Left kidney (tissue), 8 donors: ENCODE measurements at places on chromosomes 5 and 9. TPM values are rescaled to one million over a fixed set of nuclear protein-coding genes. Genes with fewer than 3 reads are reported as not detected.

The LECT2 gene
- polyA plus RNA-seq: 5.2 TPM

The PCDH12 gene
- polyA plus RNA-seq: 15.7 TPM

The AQP7 gene
- 24.4 TPM for polyA plus RNA-seq

The PCDHB2 gene
- polyA plus RNA-seq: 6.6 TPM

The GIN1 gene
- 14.3 TPM for polyA plus RNA-seq

- DNase-seq: no peak
Measured at GRCh38 chr5:174139623-174140022, 94.1 kb downstream of the NSG2 start.

DNA sequence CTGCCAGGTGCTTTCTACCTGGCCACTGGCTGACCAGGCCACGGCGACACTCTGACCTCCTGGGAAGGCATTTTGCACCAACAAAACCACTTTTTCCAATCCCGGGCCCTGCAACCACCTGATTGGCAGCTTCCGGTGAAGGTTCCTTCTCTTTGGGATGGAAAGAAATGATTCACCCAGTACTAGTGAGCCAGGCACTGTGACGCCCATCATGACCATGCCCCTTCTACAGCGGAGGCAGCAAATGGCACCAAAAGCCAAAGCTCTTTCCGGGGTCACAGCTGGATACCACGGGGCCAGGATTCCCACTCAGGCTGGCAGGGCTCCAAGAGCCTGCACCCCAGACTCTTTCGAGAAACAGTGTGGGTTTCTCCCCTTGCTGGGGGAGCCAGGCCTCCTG is 4.7 kb downstream of the NOTCH1 start:
- DNase-seq: no peak

GRCh38 chr5:166188501-166189325 is 2102.7 kb upstream of the WWC1 start:
- no peak for DNase-seq

- DNase-seq: no peak
Measured at GRCh38 chr5:67206929-67207328, 10.3 kb upstream of the CD180 start.

DNA sequence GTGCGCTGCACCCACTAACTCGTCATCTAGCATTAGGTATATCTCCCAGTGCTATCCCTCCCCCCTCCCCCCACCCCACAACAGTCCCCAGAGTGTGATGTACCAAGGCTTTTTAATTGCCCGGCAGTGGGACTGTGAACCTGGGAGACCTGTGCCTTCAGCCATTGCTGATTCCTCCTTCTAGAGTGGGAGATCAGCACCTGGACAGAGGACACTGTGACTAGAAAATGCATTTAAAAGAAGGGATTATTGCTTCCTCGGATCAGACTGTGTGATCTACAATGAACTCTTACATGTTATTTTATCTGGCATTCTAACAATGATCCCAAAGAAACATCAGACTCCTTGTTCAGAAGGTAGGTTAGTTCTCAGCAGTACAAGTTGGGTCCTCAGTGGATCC is 25.9 kb downstream of the CTSL start:
- no peak for DNase-seq

DNA sequence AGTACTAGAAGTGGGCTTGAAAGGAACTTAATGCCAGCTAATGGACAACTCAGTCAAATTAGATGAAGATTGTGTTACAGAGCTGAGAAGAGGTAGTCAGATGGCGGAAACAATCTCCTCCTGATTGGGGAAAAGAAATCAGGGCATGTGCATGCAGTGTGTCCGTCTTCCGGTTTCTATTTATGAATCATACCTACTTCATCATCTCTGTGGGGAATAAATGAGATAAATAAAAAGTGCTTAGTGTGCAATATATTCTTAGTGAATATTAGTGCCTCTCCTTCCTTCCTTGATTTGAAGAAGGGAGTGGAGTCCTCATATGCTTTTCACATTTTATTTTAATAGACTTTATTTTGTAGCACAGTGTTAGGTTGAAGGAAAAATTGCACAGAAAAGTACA is 108.7 kb upstream of the NFIL3 start:
- no peak for DNase-seq

DNA sequence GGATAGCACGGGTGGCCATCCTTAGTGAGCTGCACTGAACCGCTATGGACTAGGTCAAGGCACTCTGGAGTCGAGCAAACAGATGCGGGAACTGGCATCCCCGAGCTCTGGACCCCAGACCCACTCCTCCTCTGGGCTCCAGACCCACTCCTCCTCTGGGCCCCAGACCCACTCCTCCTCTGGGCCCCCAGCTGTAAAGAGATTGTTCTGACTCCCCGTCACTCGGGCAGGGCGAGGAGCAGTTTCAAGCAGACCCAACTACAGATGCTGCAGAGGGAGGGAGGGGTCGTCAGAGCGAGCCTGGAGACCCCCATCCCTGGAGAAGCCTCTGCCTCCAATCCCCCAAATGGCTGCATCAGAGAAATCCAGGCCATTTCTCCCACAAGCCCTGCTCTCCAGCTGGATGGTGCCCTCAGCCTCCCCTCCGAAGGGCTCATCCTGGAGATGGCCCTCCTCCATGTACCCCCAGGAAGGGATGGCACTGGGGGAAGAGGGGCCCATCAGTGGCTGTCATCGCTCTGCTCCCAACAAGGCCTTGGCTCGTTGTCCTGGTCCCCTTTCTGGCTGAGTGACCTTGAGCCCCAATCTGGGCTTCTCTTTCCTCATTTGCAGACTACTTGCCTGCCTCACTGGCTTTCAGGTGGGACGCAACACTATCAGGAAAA is 38.7 kb downstream of the DUSP1 start:
- no peak for DNase-seq

DNA sequence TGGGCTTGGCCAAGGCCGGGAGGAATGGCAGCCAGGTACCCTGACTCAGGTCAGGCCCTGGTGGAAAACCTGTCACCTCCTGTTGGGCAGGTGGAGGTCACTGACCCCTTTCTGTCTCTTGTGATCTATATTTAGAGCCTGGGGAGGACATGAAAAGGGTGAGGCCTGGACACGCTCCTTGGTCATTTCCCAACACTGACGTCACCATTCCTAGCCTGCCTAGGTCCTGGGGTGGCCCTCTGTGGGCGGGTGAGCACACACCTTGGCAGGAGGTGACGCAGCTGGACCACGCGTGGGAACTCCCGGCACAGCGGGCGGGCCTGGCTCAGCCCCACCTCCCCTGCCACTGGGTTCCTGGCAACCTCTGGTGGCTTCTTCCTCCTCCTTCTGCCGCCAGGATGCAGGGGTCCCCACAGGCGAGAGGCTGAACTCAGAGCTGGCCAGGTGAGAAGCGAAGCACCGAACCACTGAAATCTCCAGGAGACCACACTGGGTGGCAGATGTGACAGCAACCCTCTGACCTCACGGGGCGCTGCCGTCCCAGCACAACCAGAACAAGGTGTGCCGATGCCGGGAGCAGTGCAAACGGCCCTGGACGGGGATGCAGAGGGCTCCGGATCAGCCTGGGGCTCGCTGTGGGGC is 6.4 kb upstream of the RALGDS start:
- DNase-seq: no peak
